Kidney glomerular epithelial cell (primary cell): ENCODE measurements at places on chromosomes 12 and 14.

GRCh38 chr12:74537707-74538385, at the start of gene ATXN7L3B:
Gene ATXN7L3B (plus strand): TSS chr12:74537835. CDS start chr12:74538113, 278 bp downstream.
- DNase-seq, result peak; percentile 94

- no peak for DNase-seq
These were observed 9.7 kb upstream of the TUBA1A start for GRCh38 chr12:49198431-49199155.

GRCh38 chr12:33439587-33440011, at the start of gene SYT10:
Gene SYT10 (minus strand): TSS chr12:33439819. CDS start chr12:33439522, 297 bp downstream.
- DNase-seq, result no peak

DNA sequence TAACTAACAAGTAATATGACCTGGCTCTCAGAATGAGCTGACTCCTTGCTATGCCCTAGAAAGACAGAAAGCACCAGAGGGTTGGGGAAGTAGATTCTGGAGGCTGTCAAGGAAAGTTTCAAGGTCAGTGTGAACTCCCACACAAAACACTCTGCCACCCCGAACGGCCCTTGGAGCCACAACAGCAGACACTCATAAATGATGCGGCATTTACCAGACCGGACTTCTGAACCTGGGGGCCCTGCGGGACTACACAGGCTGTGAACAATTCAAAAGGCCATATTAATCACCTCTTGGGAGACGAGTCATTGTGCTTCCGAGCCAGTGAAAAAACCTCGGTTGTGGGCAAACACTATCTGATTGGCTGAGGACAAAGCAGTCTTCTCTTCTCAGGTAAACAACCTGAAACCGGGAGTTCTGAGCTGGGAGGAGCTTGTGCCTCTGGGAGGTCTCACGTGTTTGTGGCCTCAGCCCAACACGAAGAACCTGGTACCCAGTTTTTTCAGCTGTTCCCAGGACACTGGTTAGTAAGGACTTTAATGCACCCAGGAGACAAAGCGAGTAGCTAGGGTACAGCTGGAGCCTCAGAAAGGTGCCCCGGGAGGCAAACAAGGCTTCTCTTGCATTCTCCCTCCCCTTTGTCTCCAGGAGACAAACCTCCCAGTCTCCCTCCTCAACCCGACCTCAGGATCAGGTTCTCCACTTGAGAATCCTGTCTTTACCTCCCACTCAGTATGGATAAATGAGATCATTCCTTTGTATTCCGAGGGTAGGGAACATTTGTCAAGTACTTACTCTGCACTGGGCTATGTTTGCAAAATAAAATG, 35.3 kb downstream of the VWF start:
- DNase-seq, result peak; percentile 76

DNA sequence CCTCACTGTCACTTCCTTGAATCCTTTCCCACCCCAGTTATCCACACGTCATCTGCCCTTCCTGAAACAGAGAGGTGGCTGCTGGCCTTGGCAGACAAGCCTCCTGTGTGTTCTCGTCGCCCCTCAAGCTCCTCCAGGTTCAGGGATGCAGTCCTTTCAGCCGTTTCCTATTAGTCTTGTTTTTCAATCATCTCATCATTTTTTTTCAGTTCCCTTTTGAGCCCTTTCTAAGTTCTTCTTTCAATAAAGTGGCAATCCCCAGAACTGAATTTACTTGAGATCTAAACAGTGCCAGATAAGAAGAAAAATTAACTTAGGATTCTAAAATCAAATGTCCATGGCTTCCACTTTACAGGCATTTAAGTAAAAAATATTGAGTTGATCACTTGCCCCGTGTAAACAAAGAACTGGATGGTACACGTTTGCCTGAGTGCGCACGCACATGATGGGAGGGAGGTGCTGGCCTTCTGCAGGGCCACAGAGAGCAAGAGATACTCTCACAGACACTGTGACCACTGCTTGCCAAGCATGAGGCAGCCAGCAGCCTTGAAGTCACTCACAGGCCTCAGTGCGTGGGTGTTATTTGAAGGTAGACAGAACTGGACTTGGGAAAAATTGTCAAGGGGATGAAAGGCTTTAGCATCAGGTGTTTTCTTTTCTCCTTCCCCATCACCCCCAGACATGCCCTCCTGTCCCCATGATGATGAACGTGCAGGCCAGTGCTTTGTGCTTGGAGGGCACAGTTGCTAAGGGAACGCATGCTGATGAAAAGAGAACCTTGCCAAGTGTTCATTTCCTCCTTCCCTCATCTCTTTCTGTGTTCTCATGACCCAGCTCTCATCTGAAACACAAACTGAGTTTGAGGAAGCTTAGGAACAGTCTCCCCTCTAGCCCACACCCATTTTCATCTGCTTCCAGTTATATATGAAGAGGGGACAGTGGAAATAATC, 408.3 kb downstream of the EGLN3 start:
- no peak for DNase-seq

GRCh38 chr12:21884936-21885335, 56.3 kb downstream of the ABCC9 start:
- DNase-seq, result no peak

DNA sequence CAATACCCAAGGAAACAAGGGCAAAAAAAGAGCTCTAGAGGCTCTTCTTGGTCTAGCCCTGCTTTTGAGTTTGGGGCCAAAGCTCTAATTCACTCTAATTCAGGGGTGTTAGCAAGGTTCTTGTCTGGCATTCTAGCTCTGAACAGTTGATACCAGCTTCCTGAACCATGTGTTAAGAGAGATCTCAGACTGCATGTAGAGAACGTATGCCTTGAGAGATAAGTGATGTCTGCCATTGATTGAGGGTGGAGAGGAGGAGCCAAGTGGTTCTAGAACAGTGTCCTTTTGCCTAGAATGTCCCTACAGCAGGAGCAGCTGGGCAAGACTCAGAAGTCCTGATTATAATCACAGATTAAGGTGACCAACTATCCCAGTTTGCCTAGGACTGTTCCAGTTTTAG, 18.2 kb upstream of the POC1B start:
- DNase-seq, result no peak

- DNase-seq, result no peak
These were observed 12.5 kb downstream of the EGLN3 start for GRCh38 chr14:33938131-33938949.

- no peak for DNase-seq
These were observed 44.6 kb downstream of the C14orf132 start for GRCh38 chr14:96083667-96084320.

DNA sequence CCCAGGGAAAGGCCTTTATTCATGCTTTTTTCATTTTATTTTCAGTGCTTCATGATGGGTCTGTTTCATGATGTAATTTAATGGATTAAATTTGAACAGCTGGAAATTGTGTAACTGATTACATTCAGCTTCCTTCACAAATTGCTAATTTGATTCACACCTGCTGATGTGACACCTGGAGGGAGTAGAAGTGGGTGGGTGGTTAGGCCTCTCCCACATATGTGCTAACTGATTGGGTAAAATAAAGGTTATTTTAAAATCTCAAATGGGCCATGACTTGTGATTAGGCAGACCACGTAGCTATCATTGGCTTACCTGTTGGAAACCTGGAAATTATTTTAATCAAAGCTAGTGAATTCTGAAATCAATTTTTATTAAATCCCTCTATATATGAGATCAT, 142.1 kb downstream of the GXYLT1 start:
- no peak for DNase-seq

DNA sequence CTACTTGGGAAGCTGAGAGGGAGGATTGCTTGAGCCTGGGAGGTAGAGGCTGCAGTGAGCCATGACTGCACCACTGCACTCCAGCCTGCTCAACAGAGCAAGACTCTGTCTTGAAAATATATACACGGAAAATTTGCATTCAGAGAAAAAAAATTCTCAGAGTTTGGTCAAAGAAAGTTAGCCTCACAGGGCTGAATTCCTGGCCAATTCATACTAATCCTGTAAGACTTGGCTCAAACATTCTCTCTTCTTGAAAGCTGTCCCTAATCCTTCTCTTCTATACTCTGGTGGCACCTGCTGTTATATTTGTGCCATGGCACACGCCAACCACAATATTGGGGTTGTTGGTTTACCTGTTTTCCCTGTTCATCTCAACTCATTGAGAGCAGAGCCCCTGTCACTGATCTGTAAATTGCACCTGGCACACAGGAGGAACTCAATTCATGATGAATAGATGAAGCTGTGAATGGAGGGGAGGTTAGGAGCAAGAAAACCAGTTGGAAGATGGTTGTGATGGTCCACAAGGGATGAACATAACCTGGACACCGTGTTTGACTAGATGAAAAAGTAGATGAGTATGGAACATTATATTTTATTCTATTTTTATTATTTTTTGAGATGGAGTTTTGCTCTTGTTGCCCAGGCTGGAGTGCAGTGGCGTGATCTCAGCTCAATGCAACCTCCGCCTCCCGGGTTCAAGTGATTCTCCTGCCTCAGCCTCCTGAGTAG, 36.8 kb upstream of the SPTSSA start:
- no peak for DNase-seq

GRCh38 chr12:51661199-51661598, 70.2 kb downstream of the SCN8A start:
- DNase-seq, result no peak

DNA sequence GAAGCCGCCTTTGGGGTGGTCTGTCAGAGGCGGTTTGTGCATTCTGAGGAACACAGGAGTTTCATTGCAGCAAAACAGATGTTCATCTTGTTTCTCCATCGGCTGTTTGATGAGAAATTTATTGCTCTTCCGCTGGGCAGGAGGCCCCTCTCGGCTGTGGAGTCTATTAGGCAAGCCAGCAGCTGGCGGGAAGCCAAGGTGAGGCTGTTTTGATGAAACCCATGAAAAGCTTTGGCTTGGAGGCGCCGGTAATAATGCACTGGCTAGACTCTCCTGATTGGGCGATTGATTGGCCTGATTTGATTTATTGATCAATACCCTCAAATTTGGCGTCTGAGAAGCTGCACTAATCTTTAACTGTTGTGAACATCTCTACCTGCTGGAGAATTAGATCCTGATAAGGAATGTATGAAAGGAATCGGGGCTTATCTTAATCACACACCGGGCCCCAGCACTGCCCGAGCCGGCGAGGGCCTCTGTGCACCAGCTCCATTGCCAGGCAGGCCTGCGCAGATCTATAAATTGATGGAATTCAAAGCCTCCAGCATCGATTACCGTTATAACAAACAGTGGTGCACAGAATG, 187.7 kb downstream of the PHETA1 start:
- no peak for DNase-seq

- peak; percentile 64 for DNase-seq
These were observed 429.1 kb downstream of the RAD51B start for GRCh38 chr14:68248481-68249255.

DNA sequence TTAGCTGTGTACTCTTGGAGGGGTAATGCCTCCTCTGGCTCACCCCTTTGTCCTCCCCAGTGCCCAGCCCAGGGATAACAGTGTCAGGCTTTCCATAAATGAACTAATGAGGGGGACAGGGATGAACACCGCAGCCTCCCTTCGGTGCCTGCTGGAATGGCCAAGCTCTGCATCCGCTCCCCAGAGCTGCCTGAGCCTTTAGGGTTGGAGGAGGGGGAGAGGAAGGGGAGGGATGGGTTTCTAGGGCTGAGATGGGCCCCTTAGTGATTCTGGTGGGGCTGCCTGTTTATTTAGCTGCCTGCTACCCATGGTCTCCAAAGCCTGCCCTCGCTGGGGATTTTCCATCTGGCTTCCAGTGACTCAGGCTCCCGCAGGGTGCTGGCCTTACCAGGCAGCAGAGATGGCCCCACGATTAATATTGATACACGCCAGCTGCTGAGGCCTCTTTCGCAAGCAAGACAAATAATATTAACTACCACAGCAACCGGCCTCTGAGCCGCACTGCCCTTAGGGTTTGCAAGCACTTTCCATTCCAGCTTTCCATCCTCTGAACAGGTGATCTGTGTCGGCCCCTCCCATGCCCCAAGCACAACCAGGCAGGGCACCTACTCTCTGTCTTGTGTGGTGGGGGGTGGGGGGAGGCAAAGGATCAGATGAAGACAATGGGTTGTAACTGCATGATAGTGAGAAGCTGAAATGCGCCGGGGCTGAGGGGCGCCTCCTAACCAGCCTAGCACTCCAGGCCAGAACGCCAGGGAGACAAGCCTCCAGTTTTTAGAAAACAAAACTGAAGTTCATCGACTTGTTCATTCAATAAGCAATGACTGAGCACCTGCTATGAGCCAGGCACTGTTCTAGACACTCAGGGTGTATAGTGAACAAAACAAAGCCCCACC, 56.7 kb downstream of the C14orf132 start:
- no peak for DNase-seq

DNA sequence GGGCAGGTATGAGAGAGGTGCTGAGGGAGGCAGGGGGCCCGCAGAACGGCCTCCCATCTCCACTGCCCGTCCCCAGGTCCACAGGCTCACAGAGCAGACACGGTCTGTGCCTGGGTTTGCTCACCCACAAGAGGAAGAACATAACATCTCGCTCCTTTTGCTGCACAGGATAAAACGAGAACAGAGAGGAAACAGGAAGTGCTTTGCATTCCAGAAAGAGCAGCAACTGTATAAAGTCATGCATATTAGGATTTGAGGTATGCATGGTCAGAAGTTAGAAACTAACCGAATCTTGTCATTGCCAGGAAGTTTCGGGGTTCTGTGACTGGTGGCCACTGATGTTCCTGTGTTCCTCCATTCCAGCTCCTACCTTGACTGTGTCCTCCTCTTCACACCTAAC, 25.0 kb downstream of the NTF3 start:
- DNase-seq, result peak; percentile 64

GRCh38 chr12:98639491-98639890, 5.1 kb downstream of the IKBIP start:
- no peak for DNase-seq

- DNase-seq, result no peak
These were observed 232.1 kb upstream of the TBX3 start for GRCh38 chr12:114916124-114916523.

- DNase-seq, result no peak
These were observed 3.4 kb downstream of the CIROP start for GRCh38 chr14:23101213-23101970.

DNA sequence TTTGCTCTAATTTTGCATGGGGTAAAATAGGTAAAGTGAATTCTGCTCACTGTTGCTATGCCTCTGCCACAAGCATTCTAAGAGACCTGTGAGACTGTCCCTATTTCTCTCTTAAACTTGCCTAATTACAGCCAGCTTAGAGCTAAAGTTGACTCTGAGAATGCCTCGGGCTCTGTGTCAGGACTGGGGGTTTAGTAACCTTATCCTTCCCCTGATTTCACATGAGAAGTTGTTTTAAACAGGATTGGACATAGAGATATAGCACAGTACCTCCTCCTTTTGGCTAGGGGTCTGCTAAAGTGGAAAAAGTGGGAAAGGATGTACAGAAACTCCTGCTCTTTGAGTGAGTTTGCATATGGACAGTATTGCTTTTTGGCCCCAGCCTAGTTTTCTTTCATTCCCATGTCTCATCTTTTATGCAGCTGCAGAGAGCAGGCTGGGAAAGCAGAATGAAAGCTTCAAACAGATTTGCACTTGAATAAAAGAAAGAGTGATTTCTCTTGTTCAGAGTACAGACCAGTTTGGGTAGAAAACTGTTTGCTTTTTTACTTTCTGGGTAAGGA, 122.0 kb downstream of the RAD51B start:
- no peak for DNase-seq

- DNase-seq, result no peak
These were observed 133.5 kb downstream of the OTOGL start for GRCh38 chr12:80232837-80233236.
